ENCODE measurements at places on chromosomes 13 and 19.
A peak's percentile ranks its signal among the peaks of the same experiment; 100 is the strongest.

DNA sequence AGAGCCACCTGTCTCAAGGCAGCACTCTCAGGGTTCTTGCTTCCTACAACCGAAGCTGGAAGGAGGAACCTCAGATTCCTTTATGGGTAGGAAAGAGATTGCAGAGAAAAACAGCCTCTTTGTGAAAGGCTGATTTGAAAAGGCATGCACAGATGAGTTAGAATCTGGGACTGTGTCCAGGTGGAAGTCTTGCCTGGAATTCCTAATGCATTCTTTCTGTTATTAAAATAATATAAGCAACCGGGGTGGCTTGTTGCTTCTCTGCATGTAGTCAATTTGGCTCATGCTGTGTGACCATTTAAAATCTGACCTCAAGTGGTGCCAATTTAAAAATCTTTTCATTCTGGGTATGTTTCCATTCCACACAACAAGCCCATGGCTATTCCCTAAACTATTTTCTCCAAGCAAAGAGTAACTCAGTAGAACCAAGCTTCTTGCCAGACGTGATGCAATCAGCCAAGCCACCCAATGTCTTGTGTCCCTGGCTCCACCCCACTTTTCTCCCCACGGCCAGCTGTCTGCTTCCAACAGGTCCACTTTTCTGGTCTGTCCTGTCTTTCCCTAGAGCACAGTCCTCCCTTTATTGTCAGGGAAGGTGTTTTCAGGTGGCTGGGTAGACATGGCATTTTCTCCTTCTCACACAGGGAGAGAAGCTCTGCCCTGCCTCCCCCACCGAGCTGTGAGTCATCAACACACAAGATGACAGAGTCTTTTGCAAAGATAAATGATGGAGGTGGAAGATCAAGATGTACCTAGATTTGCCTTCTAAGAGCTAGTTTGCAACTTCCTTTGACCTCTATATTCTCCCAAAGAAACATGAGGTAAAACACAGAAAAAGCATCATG lies 394.3 kb downstream of the FOXO1 start:
- peak; percentile 34 for DNase-seq

DNA sequence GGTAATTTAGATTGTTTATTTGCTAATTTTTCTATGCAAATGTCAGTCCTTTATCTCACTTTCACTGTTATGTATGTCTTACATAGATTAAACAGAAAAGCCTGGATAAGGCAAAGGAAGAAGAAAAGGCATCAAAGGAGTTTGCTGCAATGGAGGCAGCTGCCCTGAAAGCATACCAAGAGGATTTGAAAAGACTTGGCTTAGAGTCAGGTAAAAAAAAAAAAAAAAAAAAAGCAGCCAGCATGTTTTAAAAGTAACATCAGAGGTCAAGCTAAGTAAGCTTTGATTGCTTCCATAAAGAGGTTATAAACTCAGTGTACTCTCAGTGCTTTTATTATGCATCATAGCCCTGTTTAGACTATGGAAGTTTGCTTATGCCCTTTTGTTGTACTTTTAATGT lies 3.8 kb downstream of the WBP4 start:
- DNase-seq, result peak; percentile 57

DNA sequence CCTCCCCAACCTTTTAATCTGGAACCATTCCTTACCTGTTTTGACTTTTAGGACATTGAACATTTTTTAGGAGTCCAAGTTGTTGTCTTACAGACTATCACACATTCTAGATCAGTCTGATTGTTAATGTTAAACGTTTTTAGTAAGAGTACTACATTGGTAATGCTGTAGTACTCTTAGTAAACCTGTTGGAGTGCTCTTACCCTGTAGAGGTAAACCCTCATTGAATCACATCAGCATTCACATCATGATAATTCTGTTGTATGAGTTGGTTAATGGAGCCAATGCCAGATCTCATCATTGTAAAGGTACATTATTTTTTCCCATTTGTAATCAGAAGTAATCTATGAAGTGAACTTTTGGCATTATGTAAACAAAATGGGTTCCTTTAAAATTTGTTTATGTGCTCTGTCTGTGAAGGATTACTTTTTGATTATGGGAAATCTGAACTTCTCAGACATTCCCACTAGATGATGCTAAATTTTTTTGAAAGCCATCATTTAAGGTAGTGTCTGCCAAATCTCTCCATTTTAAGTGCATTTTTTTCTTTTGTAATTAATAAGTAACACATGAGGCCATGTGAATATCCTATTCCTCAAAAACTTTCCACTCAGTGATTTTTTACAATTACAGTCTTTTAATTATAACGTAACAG lies 55.2 kb downstream of the VWA8 start:
- DNase-seq, result no peak

GRCh38 chr19:2848616-2849015 lies 7.3 kb downstream of the ZNF555 start:
- no peak for DNase-seq

DNA sequence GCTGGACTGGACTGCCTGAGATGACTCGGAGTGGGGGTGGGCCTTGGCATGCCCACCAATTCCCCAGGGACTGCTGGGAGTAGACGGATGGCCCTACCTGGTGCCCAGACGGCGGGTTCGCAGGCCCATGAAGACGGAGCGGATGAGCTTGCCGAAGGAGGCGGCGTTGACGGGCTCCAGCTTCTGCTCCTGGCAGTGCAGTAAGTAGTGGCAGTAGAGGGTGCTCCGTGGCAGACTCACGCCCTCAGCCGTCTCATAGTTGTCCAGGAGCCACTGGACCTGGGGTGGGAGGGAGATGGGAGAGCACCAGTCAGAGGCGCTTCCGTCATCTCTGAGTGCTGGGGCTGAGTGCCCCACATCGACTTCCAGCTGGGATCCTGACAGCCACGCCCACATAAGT lies 17.6 kb downstream of the DCAF15 start:
- no peak for DNase-seq

GRCh38 chr13:30577401-30577852 lies 40.3 kb upstream of the USPL1 start:
- peak; percentile 86 for DNase-seq

GRCh38 chr19:28456708-28457320 lies 756.1 kb downstream of the UQCRFS1 start:
- DNase-seq, result no peak

GRCh38 chr13:78160793-78161192 lies 242.2 kb upstream of the EDNRB start:
- peak; percentile 51 for DNase-seq

Data from non-pigmented ciliary epithelial cell (primary cell).